ENCODE measurements at places on chromosomes 2 and 18.

- DNase-seq = no peak
These were observed 404.8 kb upstream of the ACVR2A start for GRCh38 chr2:147439986-147440385.

- DNase-seq = no peak
These were observed 95.4 kb upstream of the ZNF532 start for GRCh38 chr18:58769321-58769720.

GRCh38 chr18:35227254-35227653, 13.6 kb upstream of the ZNF397 start:
- DNase-seq = no peak

DNA sequence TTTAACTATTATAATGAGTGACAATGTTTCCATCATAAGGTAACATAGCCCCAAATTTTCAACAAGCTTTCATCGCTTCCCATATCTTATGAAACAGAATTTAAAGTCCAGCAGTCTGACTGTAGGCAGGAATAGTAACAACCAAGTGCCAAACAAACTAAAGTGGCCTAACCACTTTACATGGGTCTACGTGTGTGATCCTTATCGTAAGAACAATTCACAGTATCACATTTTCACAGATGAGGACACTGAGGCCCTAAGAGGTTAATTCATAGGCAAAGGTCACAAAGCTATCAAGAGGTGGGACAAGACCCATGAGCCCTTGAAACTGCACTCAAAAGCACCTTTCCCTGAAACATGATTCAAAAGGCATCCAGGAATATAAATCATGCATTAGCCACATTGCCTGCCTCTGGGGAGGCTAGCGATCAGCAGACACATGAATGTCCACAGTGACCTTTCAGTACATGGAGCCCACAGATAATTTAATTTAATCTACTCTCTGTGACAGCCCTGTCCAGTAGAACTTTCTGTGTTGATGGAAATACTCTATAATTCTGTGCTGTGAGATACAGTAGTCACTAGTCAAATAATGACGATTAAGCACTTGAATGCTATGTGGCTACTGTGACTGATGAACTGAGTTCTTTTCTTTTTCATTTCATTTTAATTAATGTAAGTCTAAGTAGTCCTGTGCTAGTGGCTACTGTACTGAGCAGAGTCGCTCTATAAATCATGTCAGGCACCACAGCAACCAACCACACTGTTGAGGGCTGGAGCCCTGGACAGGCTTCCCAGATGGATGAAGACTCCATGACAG, 30.3 kb downstream of the KIDINS220 start:
- no peak for DNase-seq

- DNase-seq = no peak
These were observed 223.1 kb upstream of the ID2 start for GRCh38 chr2:8458503-8459459.

DNA sequence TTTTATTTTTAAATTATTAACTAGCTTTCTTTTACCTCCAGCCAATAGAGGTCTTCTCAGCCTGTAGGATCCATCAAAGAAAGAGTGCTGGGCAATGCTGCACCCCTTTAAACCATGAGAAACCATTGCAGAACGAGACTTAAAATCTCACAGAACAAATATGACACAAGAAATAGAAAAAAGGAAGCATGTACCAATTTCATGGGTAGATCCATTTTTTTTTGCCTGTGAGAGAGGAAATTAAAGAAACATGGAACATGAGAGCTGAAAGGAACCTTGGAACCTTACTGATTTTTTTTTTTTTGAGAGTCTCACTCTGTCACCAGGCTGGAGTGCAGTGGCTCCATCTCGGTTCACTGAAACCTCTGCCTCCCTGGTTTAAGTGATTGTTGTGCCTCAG, 14.0 kb downstream of the HRH4 start:
- no peak for DNase-seq

- no peak for DNase-seq
These were observed 126.6 kb downstream of the TNS1 start for GRCh38 chr2:217876253-217876570.

All from small intestine (tissue), 16 donors.